ENCODE measurements at places on chromosomes 4 and X.
A peak's percentile ranks its signal among the peaks of the same experiment; 100 is the strongest.

DNA sequence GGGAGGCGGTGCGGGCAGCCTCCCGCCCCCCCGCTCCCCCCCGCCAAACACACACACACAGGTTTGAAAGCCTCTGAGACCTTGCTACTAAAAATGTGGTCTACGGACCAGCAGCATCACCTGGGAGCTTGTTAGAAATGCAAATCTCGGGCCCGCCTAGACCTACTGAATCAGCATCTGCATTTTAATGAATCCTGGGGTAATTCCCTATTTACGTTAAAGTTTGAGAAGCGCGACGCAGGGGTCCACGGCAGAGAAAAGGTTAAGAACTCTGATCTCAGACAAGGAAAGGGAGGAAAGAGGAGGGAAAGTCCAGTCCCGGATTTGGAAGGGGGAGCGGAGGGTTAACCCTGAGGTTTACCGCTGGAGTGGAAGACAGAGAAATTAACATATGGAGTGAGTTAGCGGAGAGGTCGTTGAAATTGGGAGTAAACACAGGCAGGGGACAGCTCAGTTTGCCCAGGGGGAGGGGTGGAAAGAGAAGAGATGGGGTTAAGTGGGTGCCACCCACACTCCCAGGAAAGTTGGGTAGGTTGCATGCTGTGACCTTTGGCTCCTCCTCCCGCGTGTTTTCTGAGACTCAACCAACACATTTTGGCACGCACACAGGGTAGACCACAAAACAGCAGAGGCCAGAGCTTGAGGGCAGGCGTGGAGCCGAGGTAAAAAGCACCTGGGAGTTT is 483.6 kb downstream of the BCOR start:
- no peak for DNase-seq

DNA sequence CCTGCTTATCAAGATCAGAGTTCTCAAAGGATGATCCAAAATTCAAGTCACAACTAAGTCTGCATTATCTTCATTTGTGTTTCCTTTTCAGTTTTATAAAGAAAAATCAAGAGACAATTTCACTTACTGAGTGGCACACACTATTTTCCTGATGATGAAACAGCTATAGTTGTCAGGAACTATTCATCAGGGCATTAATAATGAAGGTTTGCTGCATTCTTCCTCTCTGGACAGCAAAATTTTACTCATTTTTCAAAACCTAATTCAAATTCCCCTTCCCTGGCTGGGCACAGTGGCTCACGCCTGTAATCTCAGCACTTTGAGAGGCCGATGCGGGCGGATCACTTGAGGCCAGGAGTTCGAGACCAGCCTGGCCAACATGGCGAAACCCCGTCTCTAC is 83.5 kb upstream of the SMIM10 start:
- DNase-seq: no peak

- peak; percentile 54 for DNase-seq
These were observed 185.4 kb downstream of the OR13H1 start for GRCh38 chrX:131729295-131729694.

DNA sequence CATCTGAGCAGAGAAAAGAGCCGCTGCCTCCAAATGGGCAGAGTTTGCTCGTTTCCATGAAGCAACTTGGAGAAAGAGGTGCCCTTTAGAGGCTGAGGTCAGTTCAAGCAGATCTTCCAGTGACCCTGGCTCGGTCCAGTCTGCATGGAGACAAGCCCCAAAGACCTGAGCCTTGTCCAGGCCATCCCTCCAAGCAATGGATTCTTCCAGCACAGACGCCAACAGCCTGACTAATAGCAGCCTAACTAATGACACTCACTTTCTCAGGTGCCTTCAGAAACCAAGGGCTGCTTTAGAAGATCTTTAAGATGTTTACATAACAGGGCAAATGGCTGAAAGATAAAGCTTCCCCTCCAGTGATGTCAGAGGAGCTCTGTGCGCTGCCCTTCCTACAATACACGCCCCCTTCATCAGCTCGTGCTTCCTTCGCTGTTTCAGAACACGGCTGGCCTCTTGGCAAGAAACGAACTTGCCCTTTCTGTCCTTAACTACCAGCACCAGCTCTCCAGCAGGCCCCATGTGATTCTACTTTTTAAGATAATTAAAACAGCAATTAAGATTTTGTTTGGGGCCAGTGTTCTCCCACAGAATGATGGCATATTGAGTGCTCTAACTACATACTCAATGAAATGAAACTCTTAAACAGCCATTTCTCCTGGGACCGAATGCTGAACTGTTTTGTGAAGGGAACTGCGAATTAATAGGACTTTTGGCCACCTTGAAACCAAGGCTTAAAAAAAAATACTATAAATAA is 119.0 kb downstream of the GPR143 start:
- DNase-seq: no peak

DNA sequence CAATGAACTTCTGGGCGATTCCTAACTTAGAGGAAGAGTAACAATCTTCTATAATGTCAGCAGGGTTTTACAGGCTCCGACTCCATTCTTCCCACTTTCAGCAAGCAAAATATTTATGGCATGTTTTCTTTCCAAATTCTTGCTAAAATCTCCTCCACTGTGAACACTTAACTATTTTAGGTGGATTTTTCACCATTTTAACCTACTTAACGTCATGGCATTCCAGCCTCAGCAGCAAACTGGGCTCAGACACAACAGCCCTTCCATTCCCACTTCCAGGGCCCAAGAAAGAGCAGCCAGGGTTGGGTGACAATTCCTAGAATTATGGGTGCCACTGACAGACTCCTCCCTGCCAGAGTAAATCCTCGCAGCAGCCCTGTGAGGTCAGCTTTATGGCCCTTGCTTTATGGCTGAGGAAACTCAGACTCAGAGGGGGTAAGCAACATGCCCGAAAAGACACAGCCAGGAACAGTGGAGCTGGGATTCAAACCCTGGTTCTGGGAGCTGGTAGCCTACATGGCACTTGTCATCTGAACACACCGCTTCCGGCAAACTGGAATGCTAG is 112.8 kb upstream of the MAP3K15 start:
- no peak for DNase-seq

DNA sequence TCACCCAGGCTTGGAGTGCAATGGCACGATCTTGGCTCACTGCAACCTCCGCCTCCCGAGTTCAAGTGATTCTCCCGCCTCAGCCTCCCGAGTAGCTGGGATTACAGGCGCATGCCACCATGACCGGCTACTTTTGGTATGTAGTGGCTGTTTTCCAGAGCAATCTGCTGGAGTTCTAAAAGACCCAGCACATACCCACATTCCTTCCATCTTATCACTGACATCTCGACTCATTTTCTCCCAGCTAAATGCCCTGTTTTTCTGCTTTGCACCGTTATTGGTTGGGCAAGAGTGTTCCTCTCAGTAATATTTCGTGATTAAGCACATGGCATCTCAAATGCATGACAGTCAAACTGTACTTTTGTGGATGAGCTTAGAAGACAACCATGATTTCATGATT is 53.7 kb downstream of the PRKX start:
- no peak for DNase-seq

GRCh38 chrX:77447653-77448569 is 722 bp downstream of the FGF16 start:
- DNase-seq: no peak

GRCh38 chr4:168386002-168386401 is 67.5 kb upstream of the DDX60 start:
- no peak for DNase-seq

- DNase-seq: no peak
These were observed 105.0 kb downstream of the PCDH7 start for GRCh38 chr4:30825008-30825770.

GRCh38 chr4:131584587-131584986 is 1564.5 kb upstream of the PCDH10 start:
- no peak for DNase-seq

- DNase-seq: no peak
These were observed 28.7 kb upstream of the FAM9B start for GRCh38 chrX:9062641-9063040.

GRCh38 chr4:76704133-76704881 is 193.6 kb downstream of the SOWAHB start:
- DNase-seq: no peak
